ENCODE measurements at places on chromosomes 7 and 10.

DNA sequence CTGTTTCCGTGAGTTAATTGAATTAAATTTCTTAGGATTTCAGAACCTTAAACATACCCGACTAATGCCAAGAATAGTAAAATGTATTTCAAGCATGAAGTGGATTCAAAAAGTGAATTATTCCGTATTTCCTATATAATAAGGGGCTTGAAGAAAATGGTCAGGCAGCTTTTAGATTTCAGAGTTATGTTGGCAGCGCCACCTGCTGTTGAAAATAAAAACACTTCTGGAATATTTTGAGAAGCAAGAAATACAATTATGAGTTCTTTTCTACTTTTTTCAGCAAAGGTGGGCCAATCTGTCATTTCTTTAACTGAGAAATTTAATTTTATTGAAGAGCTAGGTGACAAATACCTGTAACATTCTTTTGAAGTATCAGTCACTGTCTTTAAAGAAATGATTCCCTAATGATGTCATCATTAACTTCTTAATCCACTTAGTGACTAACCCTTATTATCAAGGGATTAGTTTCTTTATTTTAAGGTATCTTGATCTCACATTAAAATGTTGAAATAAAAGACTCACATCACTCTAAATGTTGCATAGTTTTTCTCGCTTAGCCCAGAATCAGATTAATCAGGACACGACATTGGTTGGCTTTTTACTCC, 36.6 kb upstream of the AGR3 start:
- no peak for DNase-seq

- no peak for DNase-seq
Observed at GRCh38 chr7:136079478-136079892, 102.3 kb upstream of the MTPN start.

DNA sequence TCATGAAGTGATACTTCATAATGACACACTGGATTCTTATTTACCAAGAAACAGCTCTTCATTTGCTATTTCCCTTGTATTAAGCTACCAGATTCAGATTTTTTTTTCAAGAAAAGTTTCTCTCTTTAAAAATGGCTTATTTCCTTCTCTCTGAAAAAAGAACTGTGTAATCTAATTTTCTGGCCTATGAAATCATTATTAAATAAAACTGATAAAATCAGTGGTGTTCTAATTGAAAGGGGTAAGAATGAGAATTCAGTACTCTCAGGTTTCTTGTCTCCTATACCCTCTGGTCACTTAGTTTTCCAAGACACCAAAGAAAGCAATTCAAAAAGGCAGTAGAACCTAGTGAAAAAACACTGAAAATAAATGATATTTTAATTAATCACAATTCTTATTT, 10.3 kb downstream of the JMJD1C start:
- DNase-seq, result no peak

DNA sequence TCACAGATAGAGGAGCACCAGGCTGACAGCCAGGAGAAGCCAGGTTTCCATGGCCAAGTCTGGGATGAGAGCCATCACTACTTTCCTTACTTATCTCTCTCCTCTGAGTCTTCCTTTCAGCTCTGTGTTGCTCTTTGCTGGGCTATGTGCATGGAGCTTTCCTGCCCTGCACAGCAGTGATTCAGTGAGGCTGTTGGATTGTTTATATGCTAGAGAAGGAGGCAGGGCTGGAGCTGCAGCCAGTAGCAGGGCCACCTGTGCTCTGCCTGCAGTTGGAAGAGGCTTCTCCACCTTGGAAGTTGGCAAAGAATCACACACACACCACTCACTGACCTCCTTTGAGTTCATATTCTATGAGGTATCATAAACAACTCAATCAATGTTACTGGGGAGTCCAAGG, at the start of gene CYP3A4:
TSS of gene CYP3A4 (minus strand) at position 178 of the 400 bp plus-strand sequence. CDS start at position 75, 103 bp downstream.
- DNase-seq, result no peak

- no peak for DNase-seq
Observed at GRCh38 chr10:10591715-10592341, 425.8 kb upstream of the CELF2 start.

GRCh38 chr10:72779874-72780273, 87.9 kb downstream of the MCU start:
- DNase-seq, result no peak

- DNase-seq, result no peak
Observed at GRCh38 chr7:7815395-7815794, 97.0 kb upstream of the RPA3 start.

DNA sequence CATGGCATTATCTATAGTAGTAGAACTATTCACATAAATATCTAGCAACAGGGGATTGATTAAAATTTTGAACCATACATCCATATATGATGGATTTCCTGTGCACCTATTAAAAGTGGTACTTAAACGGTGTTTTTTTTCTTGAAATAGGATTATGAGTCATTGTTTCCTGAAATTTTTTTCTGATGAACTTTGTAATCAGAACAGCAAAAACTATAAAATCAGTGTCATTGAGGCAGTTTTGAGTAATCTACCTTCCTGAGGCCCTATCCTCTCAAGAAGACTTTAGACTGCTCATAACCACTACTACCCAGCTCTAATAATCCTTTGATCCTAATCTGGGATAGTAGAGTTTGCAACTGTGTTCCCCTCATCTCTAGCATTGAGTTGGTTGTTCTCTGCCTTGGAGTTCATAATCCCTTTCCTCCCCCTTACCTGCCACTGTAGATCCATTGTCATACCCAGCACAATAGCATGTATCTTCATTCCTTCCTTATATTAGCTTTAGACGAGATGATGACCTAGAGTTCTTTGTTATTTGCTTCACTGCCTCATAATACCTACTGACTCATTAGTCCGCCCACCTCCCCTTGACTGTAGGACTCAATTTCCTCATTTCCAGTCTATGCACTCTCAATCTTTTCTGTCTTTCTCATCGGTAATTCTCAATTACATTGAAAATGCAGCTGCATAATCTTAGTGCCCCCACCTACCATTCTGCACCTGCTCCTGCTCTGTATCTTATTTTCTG, 133.4 kb downstream of the LRRC4 start:
- no peak for DNase-seq

- no peak for DNase-seq
Observed at GRCh38 chr10:80365510-80365909, 8.9 kb downstream of the DYDC2 start.

GRCh38 chr7:70614237-70615045, 517.5 kb upstream of the GALNT17 start:
- no peak for DNase-seq

- DNase-seq, result no peak
Observed at GRCh38 chr10:125154529-125154928, 5.8 kb downstream of the CTBP2 start.

GRCh38 chr7:85014936-85015660, 171.8 kb downstream of the SEMA3D start:
- no peak for DNase-seq

- no peak for DNase-seq
Observed at GRCh38 chr10:86113501-86113900, 253.1 kb downstream of the GRID1 start.
